HFFc6 (cell line): ENCODE measurements at places on chromosomes 6 and 20. TPM values are rescaled to one million over a fixed set of nuclear protein-coding genes. Genes with fewer than 3 reads are reported as not detected.

- no peak overlapping the region for H3K4me3 ChIP-seq
- peaks cover 26% of the 10 kb centered on the region for H3K4me1 ChIP-seq
- no peak for DNase-seq
- H3K27ac ChIP-seq = no peak overlapping the region
Observed at GRCh38 chr20:1905693-1906092, 10.5 kb downstream of the SIRPA start.

GRCh38 chr20:42494290-42494689, 695.4 kb downstream of the PTPRT start:
- H3K27me3 ChIP-seq = no peaks in the 10 kb centered on the region
- H3K27ac ChIP-seq = no peak overlapping the region
- no peak overlapping the region for H3K4me3 ChIP-seq
- 0 out of 2 replicates have a peak, but pooled peaks cover 5% of the 10 kb centered on the region for H3K36me3 ChIP-seq
- DNase-seq = no peak

GRCh38 chr20:39871013-39871412, 818.0 kb downstream of the MAFB start:
- H3K4me3 ChIP-seq = no peak overlapping the region
- H3K27me3 ChIP-seq = no peaks in the 10 kb centered on the region
- no peaks in the 10 kb centered on the region for H3K4me1 ChIP-seq

GRCh38 chr6:142884214-142885035, 60.6 kb downstream of the HIVEP2 start:
- no peaks in the 10 kb centered on the region; the same call in 1 of the 2 replicates for H3K27me3 ChIP-seq
- DNase-seq = no peak
- H3K4me3 ChIP-seq = peak overlapping the region; percentile 89

DNA sequence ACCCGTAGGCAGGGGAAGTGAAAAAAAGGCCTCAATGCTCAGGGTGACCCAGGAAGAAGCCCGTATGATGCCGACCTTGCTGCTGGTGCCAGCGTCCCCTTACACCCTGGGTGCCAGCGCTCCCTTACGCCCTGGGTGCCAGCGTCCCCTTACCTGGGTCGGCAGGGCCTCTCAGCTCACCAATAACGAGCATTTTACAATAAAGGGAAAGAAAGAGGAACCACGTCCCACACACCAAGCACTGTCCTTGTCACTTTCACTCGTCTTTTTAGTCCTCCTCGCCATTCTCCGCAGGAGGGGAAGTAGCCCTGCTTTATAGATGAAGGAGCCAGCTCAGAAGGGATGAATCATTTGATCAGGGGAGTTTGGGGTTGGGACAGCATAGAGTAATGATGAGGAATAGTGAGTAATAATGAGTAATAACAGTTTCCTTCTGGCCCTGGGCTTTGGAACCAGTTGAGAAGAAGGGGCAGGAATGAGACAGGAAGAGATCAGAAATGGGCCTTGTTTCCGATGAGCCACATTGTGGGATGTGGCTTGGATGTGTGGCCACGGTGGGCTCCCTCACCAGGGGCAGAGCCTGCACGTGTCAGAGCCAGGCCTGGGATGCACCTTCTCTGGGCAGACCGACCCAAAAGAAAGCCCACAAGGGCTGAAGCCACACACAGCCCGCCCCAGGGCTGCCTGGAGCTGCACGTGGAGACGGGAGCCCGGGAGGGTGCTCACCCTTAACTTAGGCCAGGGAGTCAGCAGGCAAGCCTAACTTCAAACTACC, 75.7 kb downstream of the SYNJ2 start:
- H3K4me1 ChIP-seq = peaks cover 81% of the 10 kb centered on the region
- H3K4me3 ChIP-seq = peak overlapping the region; percentile 59
- H3K27me3 ChIP-seq = no peaks in the 10 kb centered on the region; the same call in 1 of the 2 replicates

DNA sequence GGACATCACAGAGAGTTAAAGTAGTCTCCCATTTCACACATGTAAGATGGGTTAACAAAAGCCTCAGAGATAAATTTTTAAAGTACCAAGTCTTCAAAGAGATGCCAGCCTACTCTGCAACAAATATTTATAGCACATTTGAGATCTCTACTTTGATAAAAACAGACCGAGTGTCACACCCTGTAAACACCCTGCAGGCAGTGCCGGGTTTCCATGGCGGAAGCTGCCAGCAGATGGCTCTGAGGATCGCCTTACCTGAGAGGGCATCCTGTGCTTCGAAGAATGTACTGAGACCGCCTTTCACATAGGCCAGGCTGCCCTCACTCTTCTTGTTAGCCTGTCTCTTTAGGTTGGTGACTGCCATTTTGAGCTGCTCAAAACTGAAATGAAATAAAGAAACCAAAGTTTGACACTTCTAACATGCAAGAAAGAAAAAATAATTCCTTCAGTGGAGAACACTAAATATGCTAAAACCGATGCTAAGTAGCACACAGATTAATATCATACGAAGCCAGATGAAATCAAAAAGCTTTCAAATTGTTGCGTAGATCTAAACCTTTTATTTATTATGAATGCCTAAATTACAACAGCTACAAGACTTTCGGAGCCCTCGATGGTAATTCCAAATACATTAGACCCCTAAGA, 39.3 kb downstream of the HUS1B start:
- H3K4me1 ChIP-seq = peaks cover 10% of the 10 kb centered on the region; the same call in 1 of the 2 replicates
- DNase-seq = no peak
- H3K27ac ChIP-seq = no peak overlapping the region
- H3K27me3 ChIP-seq = no peaks in the 10 kb centered on the region; the same call in 1 of the 2 replicates

- no peak overlapping the region for H3K27ac ChIP-seq
- 0 out of 2 replicates have a peak, but pooled peaks cover 10% of the 10 kb centered on the region for H3K36me3 ChIP-seq
- DNase-seq = no peak
Observed at GRCh38 chr6:91288741-91289140, 701.9 kb upstream of the MAP3K7 start.

DNA sequence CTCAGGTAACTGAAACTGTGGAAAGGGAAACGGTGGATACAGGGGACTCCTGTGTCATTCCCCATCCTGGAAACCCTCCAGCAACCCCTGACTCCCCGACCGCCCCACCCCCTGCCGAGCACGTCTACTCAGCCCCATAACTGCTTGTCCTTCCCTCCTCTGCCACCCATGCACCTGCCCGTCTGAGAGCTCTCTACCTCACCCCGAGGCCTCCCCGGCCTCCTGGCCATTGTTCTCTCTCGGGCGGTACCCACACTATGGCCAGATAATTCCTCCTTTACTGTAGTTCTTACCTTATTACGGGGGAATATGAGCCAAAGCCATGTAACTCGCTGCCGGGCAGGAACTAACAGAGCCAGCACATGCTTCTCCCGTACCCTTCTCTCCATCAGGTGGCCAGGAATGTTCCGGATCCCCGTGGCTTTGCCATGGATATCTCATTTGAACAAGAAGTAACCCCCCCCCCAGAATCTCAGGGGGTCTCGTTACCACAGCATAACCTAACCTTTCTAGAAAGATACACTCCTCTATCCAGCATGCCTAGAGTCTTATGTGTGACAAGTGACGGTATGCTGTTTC, 4.8 kb upstream of the IRF4 start:
- peaks cover 25% of the 10 kb centered on the region for H3K27me3 ChIP-seq
- no peak overlapping the region for H3K4me3 ChIP-seq
- no peak for DNase-seq
- H3K27ac ChIP-seq = no peak overlapping the region
- H3K36me3 ChIP-seq = no peaks in the 10 kb centered on the region
- peaks cover 5% of the 10 kb centered on the region; the same call in 1 of the 2 replicates for H3K4me1 ChIP-seq

DNA sequence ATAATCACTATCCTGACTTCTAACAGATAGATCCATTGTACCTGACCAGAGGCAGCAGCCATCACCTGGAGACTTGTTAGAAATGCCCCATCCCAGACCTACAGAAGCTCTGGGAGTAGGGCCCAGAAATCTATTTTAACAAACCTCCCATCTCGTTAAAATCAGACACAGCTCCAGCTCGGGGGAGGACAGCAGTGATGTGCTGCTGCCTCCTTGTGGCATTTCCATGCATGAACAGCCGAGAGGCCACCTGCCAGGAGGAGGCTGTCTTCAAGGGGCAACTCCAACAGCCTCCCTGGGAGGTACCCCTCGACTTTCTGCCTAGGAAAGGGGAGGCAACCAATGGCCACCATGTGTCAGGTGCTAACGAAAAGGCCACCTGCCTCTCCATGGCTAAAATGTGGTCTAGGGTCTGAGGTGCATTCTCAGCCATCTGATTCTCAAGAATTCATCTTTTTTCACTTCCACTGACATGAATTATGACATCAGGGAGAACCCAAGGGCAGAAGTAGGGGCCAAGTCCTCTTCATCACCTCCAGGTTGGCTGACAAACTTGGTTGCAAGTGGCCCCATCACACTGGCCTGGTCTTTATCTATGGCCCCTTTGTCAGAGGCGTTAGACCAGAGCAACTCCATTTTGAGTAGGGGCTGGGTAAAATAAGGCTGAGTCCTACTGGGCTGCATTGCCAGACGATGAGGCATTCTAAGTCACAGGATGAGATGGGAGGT, 12.2 kb upstream of the KCNK15 start:
- peaks cover 12% of the 10 kb centered on the region for H3K36me3 ChIP-seq
- peak; percentile 64 for DNase-seq
- no peak overlapping the region for H3K27ac ChIP-seq
- H3K27me3 ChIP-seq = peaks cover 2% of the 10 kb centered on the region; the same call in 1 of the 2 replicates
- H3K4me3 ChIP-seq = no peak overlapping the region; the same call in 1 of the 2 replicates

GRCh38 chr6:52190409-52190808, 4.2 kb downstream of the IL17A start:
- DNase-seq = no peak
- peaks cover 4% of the 10 kb centered on the region for H3K27me3 ChIP-seq
- no peak overlapping the region for H3K4me3 ChIP-seq
- no peak overlapping the region for H3K27ac ChIP-seq
- H3K4me1 ChIP-seq = no peaks in the 10 kb centered on the region

- no peak for DNase-seq
- H3K27me3 ChIP-seq = no peaks in the 10 kb centered on the region
- no peak overlapping the region for H3K4me3 ChIP-seq
- no peak overlapping the region for H3K27ac ChIP-seq
- H3K36me3 ChIP-seq = no peaks in the 10 kb centered on the region
- no peaks in the 10 kb centered on the region for H3K4me1 ChIP-seq
Observed at GRCh38 chr6:133085896-133086295, 155.3 kb upstream of the EYA4 start.

GRCh38 chr6:169968541-169969270, 217.3 kb downstream of the ERMARD start:
- H3K27ac ChIP-seq = no peak overlapping the region
- no peaks in the 10 kb centered on the region; the same call in 1 of the 2 replicates for H3K27me3 ChIP-seq
- peaks cover 6% of the 10 kb centered on the region; the same call in 1 of the 2 replicates for H3K36me3 ChIP-seq
- H3K4me3 ChIP-seq = no peak overlapping the region
- no peak for DNase-seq
- H3K4me1 ChIP-seq = no peaks in the 10 kb centered on the region

DNA sequence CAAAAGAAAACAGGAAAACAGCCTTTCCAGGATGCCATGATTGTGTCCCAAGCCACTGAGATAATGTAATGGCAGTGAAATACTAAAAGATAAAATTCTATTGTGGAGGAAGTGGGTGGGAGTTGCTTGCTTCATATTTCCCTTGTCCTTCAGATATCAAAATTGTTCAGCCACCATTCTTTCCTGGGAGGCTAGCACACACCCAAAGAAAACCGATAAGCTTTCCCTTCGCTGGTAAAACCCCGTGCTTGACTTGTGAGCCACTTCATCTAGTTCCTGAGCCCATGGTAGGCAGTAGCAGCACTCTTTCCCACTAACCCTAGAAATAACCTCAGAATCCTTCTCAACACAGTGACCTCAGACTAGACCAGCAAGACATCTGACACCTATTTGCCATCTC, 357.4 kb upstream of the PLCB4 start:
- no peaks in the 10 kb centered on the region for H3K4me1 ChIP-seq
- no peak for DNase-seq
- peaks cover 3% of the 10 kb centered on the region for H3K27me3 ChIP-seq
- peaks cover 21% of the 10 kb centered on the region for H3K36me3 ChIP-seq
- H3K27ac ChIP-seq = no peak overlapping the region

GRCh38 chr6:20778912-20779311, 244.7 kb downstream of the CDKAL1 start:
- H3K4me1 ChIP-seq = no peaks in the 10 kb centered on the region
- no peak for DNase-seq
- 0 out of 2 replicates have a peak, but pooled peaks cover 5% of the 10 kb centered on the region for H3K36me3 ChIP-seq
- H3K27ac ChIP-seq = no peak overlapping the region

- no peak overlapping the region for H3K27ac ChIP-seq
- no peak overlapping the region for H3K4me3 ChIP-seq
- no peaks in the 10 kb centered on the region for H3K4me1 ChIP-seq
- peaks cover 5% of the 10 kb centered on the region; the same call in 1 of the 2 replicates for H3K27me3 ChIP-seq
- no peaks in the 10 kb centered on the region for H3K36me3 ChIP-seq
Observed at GRCh38 chr6:47352966-47353365, 43.3 kb upstream of the TNFRSF21 start.

DNA sequence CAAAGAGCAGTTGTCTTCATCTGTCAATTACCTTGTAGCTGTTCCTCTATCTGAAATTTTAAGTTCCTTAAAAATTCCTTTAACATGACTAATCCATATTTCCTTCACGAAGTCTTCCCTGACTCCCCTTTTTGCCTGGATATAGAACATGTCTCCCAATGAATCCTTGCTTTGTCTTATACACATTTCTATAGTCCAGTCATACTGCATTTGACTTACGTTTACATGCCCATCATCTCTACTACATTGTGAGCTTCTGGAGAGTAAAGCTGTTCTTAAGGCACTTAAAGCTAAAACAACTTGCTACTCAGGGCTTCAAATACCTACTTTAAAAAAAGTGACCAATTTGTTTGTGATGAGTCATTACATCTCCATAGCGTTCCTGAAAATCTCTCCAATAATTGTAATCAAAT, 4.9 kb downstream of the REV3L start:
- H3K4me3 ChIP-seq = peak overlapping the region; percentile 63
- peaks cover 69% of the 10 kb centered on the region for H3K4me1 ChIP-seq
- H3K36me3 ChIP-seq = peaks cover 11% of the 10 kb centered on the region
- peak overlapping the region; percentile 67 for H3K27ac ChIP-seq
- peaks cover 2% of the 10 kb centered on the region; the same call in 1 of the 2 replicates for H3K27me3 ChIP-seq
- DNase-seq = peak; percentile 19

DNA sequence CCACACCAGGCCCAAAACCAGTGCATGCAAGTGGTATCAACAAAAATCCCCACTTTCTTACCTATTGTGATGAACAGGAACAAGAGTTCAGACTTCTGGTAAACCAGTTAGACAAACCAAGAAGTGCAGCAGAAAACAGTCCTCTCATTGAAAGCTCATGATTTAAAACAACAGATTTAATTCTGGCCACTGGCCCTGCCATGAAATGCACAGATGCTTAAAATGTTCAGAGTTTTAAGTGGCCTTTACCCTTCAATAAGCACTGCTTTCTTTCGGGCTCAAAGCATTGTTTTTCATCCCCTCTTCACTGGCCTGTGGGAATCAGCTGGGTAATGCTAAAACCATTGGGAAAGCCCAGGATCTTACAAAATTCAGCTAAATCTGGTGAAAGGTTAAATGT, 102.4 kb upstream of the ISM1 start:
- DNase-seq = no peak
- H3K27me3 ChIP-seq = peaks cover 3% of the 10 kb centered on the region; the same call in 1 of the 2 replicates
- no peaks in the 10 kb centered on the region for H3K4me1 ChIP-seq
- no peaks in the 10 kb centered on the region for H3K36me3 ChIP-seq
- no peak overlapping the region for H3K4me3 ChIP-seq
- no peak overlapping the region for H3K27ac ChIP-seq

GRCh38 chr20:16205507-16205906, 367.7 kb downstream of the KIF16B start:
- H3K4me1 ChIP-seq = no peaks in the 10 kb centered on the region
- no peak overlapping the region for H3K4me3 ChIP-seq
- no peaks in the 10 kb centered on the region for H3K36me3 ChIP-seq
- H3K27me3 ChIP-seq = no peaks in the 10 kb centered on the region; the same call in 1 of the 2 replicates

Gene FAM184A
- total RNA-seq = not detected in 3 replicates

Gene BPIFB4
- total RNA-seq = not detected in 3 replicates

Gene ANKRD66
- total RNA-seq = not detected in 2 replicates

Gene ILRUN
- total RNA-seq = 57.9 to 65.4 TPM (median 61.5 TPM) in 3 replicates

Gene TMEM244
- total RNA-seq = not detected in 3 replicates

Gene TFAP2C
- total RNA-seq = 1.7 to 4.3 TPM (median 3.1 TPM) in 3 replicates

Gene GRM1
- total RNA-seq = not detected in 3 replicates

Gene PTCHD4
- total RNA-seq = 1.4 to 9.7 TPM (median 1.9 TPM) in 3 replicates

Gene ATF6B
- 87.9 and 95.5 TPM in 2 replicates for total RNA-seq

Gene RXRB
- total RNA-seq = 37.3 to 39.8 TPM (median 37.7 TPM) in 3 replicates

Gene UBE2C
- 43.9 and 84.7 TPM in 2 replicates for total RNA-seq
